ENCODE measurements at places on chromosomes 3 and 15.
A peak's percentile ranks its signal among the peaks of the same experiment; 100 is the strongest.

DNA sequence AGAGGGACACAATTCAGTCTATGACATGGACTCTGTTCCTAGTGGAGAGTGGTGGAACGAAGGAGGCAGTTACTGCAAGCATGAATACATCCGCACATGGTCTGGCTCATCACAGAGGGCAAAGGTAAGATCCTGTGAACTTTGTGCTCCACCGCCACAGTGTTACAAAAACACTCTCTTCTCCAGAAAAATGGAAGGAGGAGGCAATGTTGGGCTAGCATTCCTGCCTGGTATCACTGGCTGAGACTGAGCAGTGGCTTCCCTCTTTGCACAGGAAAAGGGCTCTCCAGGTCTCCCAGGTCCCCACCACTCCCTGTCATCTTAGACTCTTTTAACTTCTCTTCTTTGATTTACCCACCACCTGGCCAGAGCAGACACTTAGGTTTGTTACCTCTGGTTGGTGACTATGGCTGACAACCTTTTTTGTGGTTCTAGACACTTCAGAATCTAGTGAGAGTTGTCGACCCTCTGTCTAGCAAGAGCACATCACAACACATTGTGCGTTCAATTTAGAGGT lies 1.5 kb upstream of the EEFSEC start:
- no peak for DNase-seq

DNA sequence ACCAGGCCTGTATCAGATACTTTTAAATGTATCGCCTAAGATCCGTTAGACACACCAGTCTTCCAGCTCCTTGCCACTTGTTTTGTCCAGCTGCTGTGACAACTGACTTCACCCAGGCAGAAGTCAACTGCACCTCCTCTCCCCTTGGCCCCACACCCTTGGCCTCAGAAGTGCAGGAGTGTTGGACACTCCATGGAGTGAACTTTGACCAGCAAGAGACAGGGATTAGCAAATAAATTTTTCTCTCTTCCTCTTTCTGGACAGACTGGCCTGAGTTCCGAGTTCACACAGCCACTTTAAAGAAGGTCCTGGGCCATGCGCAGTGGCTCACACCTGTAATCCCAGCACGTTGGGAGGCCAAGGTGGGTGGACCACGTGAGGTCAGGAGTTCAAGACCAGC lies 2.9 kb upstream of the CLN6 start:
- no peak for DNase-seq

DNA sequence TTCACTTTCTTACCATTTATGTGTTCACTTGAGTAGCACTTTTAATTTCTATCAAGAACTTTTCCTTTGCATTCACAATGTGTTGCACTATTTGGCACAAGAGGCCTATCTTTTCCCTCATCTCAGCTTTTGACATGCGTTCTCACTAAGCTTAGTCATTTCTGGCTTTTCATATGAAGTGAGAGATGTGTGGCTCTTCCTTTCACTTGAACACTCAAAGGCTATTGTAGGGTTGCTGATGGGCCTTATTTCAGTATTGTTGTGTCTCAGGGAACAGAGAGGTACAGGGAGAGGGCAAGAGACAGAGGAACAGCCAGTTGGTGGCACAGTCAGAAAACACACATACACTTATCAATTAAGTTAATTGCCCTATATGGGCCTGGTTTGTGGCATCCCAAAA lies 127.4 kb upstream of the MLF1 start:
- no peak for DNase-seq

GRCh38 chr3:2392981-2393380 lies 294.3 kb downstream of the CNTN4 start:
- DNase-seq = no peak

DNA sequence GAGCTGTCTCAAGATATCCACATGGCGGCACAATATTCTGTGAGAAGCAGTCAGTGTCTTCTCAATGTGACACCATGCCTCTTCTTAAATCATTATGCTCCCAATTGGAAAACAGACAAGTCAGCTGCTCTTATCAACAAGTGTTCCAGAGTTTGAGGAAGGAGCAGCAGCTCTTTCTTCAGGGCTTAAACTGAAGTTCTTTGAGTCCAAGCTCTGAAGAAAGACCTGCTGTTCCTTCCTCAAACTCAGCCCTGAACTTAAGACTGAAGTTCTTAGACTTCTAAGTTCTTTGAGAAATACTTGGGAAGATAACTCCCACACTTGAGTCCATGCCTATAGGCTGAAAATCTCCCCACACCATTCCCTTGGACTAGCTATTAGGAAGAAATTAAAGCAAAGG lies 43.4 kb downstream of the NPTN start:
- DNase-seq = no peak

DNA sequence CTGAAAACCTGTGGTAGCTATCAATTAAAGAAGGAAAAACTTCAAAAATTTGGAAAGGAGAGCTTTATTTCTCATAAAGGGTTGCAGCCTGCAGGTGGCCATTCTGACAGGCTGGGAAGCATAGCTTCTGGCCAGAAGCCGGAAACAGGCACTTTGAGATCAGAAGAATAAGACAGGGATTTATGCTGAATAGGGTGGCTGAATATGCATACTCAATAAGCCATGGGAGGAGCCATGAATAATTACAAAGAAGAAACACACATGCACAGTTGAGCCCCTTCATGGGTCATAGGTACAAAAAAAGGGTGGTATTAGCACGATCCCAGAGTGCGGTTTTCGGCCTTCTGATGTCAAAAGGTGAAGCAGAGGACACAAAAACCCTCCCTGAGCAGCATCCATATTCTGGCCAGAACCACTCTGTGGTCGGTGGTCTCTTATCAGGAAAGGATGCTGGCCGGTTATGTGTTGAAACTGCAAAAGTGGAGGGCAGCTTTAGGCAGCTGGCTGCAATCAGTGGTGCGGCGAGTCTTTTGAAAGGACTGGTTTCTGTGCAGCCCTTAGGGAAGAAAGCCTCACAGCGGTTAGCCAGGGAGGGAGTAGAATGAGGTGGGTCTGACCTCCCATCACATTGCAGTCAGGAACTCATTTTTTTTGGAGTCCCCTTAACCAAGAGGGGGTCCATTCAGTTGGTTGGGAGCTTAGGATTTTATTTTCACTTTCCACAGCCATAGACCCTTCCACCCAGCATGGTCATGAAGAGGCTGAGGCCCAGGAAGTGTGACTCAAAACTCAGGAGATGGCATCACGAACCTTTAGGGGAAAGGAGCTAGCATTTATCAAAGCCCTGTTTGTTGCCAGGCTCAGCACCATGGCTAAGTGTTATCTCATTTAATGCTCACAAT lies 34.7 kb upstream of the CCDC174 start:
- no peak for DNase-seq

DNA sequence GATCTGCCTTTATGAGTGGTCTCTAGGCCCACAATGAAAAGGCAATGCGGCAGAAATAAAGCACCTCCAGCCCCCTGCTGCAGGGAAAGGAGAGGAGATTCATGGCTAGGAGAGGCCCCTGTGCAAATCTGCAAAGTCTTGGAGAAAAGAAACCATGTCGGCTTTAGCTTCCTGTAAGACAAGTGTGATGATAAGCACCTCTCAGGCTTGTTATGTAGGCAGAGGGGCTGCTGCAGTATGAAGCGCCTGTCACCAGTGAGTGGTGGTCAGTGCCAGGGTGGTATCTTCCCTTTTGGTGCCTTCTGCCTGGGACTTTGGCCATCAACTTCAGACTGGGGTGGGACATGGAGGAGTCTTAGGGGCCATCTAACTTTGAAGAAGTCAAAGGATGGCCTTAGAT lies 59.2 kb upstream of the ARHGEF3 start:
- DNase-seq = no peak

GRCh38 chr3:114745322-114746240 lies 401.5 kb downstream of the ZBTB20 start:
- peak; percentile 78 for DNase-seq

GRCh38 chr15:93247466-93248121 lies 158.6 kb upstream of the RGMA start:
- DNase-seq = no peak

GRCh38 chr15:31197497-31198414 lies 96.2 kb upstream of the TRPM1 start:
- peak; percentile 34 for DNase-seq

- DNase-seq = peak; percentile 51
These were observed 29.9 kb upstream of the ST3GAL6 start for GRCh38 chr3:98733053-98733811.

DNA sequence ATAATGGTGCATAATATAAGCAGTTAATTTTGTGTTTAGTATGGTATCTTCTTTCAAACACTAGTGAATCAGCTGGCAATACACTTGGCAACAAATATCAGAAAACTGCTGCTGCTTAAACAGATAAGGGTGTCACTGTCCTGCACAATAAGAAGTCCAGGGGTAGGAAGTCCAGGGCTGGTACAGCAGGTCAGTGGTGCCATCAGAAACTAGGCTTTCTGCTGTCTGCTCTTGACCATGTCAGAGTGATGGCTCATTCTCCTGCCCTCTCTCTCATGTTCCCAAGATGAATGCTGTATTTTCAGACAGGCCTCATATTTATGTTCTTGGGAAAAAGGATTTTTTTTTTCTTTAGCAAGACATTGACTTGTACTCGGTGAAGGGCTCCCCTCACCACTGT lies 9.2 kb upstream of the GRK7 start:
- DNase-seq = no peak

GRCh38 chr3:190399677-190400076 lies 11.7 kb downstream of the CLDN16 start:
- DNase-seq = no peak
